ENCODE measurements at places on chromosomes 1 and 21.

- no peak for DNase-seq
Measured at GRCh38 chr1:217605390-217605789, 25.5 kb downstream of the GPATCH2 start.

DNA sequence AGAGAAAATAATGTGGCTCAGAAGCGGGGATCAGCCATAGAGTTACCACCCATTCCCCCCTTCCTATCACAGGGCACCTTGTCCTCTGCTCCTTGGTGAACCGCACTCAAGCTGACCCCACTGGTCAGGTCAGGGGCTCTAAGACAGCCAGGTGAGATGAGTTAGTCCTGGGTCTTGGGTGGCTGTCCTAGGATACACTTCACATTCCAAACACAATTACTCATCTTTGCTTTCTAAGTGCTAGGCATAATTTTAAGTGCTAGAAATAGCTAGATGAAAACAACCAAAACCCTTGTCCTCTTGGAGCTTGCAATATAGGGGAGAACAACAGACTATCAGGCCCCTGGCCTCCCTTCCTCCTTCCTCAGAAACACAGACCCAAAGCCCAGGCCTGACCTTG, 7.8 kb upstream of the MUTYH start:
- DNase-seq: no peak

DNA sequence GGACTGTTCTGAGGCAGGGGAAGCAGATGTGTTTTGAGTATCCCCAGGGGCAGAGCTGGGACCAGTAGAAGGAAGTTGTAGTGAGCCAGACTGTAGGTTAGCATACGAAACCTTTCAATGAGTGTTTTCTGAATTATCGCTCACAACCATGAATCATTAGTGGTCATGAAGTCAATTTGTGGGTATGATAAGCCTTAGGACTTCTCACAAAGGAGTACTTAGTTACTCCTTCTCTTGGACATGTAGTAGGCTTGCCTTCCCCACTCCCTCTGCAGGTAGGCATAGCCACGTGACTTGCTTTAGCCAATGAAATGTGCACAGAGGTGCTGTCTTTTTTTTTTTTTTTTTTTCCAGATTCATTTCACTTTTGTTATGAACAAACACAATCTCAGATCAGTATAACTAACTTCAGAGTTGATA, 23.9 kb upstream of the FAAH start:
- no peak for DNase-seq

GRCh38 chr1:88876573-88877365, 14.6 kb downstream of the GTF2B start:
- DNase-seq: no peak

DNA sequence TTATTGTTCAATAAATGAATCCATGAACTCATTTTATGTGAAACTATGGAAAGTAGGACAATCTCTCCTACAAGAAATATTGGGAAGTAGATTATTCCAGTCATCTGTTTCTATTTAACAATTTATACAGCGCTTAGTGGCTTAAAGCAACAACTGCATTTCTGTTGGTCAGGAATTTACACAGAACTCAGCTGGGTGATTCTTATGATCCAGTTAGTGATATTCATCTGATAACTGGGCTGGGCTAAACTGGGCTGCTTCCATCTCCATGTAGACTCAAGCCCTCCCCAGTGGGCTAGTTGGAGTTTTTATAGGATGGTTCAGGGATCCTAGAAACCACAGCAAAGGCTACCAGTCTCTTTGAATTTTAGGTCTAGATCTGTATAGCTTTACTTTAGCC, 497.9 kb upstream of the NEGR1 start:
- no peak for DNase-seq

DNA sequence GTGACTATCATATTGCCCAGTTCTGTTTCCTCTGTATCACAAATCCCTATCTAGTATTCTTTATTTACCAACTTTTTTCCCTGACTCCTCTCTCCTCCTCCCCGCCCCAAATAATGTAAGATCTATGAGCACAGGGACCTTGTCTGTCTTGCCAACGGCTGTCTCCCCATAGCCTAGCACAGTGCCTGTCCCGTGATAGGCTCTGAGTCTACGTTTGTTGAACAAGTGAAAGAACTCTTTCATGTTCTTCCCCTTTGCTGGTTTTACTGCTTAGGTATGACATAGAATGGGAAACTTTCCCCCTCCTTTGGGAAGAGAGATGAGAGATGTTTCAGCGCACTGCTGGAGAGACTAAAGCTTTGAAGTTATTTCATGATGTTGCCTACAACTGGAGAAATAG, 367.0 kb downstream of the PRDM2 start:
- no peak for DNase-seq

GRCh38 chr21:35508139-35508888, 459.2 kb upstream of the RUNX1 start:
- peak; percentile 88 for DNase-seq

- no peak for DNase-seq
Measured at GRCh38 chr1:210687582-210688279, 359.0 kb downstream of the HHAT start.

DNA sequence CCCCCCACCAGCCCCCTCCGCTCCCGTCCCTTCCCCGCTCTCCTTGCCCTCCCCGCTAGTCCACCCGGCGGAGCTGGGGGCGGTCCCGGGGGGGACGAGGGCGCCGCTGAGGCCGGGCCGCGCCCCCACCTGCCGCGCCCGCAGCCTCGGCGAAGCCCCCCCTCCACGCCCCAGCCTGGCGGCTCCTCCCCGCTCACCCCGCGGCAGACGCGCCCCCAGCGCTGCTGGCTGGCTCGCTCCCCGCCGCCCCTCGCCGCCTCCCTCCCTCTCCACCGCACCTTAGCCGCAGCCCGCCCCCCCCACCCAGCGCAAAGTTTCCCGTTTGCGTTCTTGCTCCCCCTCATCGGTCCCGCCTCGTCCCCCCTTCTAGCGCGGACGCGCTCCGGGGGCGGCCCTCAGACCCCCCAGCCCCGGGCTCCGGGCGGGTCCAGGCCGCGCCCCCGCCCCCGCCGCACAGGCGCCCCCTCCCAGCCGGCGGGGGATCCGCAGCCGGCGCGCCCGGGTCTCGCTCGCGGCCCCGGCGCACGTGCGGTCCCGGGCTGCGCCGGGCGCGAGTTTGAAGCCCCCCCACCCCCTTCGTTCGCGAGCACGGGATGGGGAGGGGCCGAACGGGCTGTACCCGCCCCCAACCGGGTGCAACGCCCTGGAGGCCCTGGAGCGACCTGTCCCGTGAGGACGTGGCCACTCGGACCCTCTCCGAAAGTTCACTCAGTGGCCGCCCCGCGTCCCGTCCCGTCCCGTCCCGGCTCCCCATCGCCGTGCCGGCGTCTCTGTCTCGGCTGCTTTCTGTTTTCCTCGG, 623 bp downstream of the PTPRF start:
- DNase-seq: peak; percentile 84

- no peak for DNase-seq
Measured at GRCh38 chr1:89630048-89630447, 2.9 kb upstream of the LRRC8C start.

- DNase-seq: no peak
Measured at GRCh38 chr21:39799178-39799577, 54.2 kb downstream of the IGSF5 start.

DNA sequence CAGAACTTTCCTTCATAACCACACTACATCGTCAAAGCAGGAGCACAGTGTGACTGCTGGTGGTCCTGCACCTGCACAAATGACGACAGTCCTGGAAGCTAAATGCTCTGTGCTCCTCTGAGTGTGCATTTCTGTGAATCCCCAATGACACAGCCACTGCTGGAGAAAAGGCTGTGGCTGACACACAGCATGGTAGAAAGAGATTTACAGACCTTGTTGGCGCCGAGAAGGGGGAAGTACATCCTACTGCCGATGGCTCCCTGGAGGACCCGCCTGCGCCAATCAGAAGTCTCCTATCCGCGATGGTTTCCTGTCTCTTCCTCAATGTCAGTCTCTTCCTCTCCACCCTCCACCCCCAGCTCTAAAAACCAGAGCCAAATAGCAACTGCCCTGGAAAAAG, 115.4 kb upstream of the RAB4A start:
- DNase-seq: no peak

DNA sequence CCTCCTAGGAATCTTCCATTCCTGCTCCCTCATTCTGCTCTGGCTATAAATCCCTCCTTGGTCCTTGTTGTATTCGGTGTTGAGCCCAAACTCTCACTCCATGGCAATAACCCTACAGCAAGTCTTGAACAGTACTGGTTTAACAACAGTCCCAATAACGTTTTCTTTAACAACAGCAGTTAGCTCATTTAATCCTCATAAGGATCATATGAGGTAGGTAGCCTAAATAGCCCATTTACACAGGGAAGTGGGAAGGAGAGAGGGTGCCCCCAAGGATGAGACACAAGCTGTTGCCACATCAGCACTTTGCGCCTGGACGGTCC, 444 bp upstream of the AGTRAP start:
- DNase-seq: no peak

DNA sequence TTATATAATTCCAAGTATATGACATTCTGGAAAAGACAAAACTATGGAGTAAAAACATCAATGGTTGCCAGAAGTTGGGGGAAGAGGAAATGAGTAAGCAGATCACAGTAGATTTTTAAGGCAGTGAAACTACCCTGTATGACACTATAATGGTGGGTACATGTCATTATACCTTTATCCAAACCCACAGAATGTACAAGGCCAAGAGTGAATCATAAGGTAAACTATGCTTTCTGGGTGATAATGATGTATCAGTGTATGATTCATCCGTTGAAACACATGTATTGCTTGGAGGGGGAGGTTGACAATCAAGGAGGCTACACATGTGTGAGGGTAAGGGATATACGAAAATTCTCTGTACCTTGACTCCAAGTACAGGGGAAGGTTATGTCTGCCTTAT, 862.7 kb downstream of the PLA2G4A start:
- no peak for DNase-seq

GRCh38 chr1:46485564-46486431, 3.8 kb upstream of the DMBX1 start:
- peak; percentile 67 for DNase-seq

DNA sequence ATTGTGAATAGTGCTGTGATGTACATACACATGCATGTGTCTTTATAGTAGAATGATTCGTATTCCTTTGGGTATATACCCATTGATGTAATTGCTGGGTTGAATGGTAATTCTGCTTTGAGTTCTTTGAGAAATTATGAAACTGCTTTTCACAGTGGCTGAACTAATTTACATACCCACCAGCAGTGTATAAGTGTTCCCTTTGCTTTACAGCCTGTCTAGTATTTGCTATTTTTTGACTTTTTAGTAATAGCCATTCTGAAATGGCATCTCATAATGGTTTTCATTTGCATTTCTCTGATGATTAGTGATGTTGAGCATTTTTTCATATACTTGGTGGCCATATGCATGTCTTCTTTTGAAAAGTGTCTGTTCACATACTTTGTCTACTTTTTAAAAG, 54.5 kb upstream of the FAM78B start:
- no peak for DNase-seq

GRCh38 chr1:212864201-212864600, 6.1 kb downstream of the FLVCR1 start:
- DNase-seq: no peak

DNA sequence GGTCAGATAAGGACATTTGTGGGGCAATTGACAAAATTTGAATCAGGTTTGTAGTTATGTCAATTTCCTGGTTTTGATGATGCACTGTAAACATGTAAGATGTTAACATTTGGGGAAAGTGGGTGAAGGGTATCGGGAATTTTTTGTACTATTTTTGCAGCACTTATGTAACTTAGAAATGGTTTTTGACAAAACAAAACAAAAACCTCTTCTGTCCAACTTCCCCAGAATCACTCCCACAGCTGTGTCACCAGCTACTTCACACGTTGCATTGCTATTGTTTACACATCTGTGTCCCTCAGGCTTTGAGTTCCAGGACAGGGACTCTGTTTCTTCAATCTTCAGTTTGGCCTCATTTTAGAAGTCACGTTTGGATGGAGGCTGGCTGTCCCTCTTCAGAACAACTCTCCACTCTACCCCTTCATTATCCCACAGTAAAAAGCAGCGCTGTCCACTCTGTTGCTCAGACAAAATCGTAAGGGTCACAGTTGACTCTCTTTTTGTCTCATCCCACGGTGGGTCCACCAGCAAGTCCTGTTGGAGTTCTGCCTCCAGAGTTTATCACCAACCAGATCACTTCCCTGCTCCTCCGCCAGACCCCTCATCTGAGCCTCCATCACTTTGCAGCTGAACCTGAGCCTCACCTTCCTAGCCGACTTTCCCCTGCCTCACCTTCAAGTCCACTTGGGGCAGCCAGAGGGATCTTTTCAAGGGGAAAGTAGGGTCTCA, 63.2 kb downstream of the NENF start:
- no peak for DNase-seq

GRCh38 chr1:201258763-201259230, 24.5 kb upstream of the PKP1 start:
- DNase-seq: no peak

- no peak for DNase-seq
Measured at GRCh38 chr1:92980732-92981647, 19.7 kb upstream of the DIPK1A start.

GRCh38 chr1:2199042-2199810, 4.7 kb upstream of the FAAP20 start:
- DNase-seq: peak; percentile 96

- DNase-seq: no peak
Measured at GRCh38 chr1:209882942-209883340, 55.1 kb upstream of the SYT14 start.

DNA sequence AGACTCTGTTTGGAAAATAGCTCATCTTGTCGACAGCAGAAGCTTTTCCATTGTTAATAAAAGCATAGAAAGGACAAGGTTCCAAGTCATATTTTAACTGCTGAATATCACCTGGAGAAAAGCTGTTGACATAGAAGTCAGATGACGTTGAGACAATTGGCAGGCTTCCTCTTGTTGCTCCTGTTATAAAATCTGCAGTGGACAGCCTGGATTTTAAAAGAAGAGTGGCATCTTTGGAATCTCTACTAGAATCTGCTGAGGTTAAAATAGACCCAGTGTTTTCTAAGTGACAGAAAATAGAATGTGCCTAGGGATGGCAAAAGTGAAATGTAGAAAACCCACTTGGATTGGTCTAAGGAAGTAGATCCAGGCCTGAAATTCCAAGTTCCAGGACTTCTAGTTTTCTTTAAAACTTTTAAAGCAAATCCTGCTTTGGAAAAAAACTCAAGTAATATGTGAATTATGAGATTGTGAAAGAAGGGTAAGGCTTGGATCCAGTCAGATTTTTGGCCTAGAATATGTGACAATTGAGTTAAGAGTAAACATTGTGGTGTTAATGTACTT, 53.6 kb upstream of the NEXN start:
- DNase-seq: no peak

DNA sequence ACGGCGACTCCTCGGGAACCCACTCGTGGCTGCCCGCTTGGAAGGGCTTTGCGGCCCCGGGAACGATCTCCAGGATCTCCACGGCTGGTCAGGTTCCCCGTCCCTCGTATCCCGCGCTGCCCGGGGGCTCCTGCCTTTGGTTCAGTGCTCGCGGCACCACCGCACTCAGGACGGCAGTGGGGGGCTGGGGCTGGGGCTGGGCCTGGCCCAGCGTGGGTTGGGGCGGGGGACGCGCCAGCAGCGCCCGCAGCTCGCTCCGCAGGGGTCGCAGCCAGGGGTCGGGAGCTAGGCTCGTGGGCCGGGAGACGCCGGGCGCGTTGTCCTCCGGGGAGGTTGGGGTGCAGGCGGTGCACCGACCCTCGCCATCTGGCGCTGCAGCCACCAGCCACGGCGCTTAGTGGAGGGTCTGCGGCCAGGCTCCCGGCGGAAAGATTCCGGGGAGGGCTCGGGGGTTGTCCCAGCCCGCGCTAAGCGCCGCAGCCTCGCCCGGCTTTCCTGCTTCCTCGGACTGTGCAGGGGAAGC, 8.9 kb downstream of the SIM2 start:
- DNase-seq: peak; percentile 75

- no peak for DNase-seq
Measured at GRCh38 chr1:93776728-93777127, 95.1 kb upstream of the BCAR3 start.
